ENCODE measurements at places on chromosomes 1 and 21. TPM values are rescaled to one million over a fixed set of nuclear protein-coding genes. Genes with fewer than 3 reads are reported as not detected.

The MFAP2 gene
- 8.0 TPM for total RNA-seq

The HSD11B1 gene
- total RNA-seq, result 10.6 TPM

The KIF14 gene
- 8.5 TPM for total RNA-seq

The OLFML2B gene
- 4.9 TPM for total RNA-seq

The CFAP74 gene
- total RNA-seq, result not detected

The IL22RA1 gene
- total RNA-seq, result under 0.01 TPM

The SPRR2F gene
- not detected for total RNA-seq

The RAD54L gene
- 11.1 TPM for total RNA-seq

The PKP1 gene
- total RNA-seq, result 0.55 TPM

The TM2D1 gene
- total RNA-seq, result 52.7 TPM

The OPRD1 gene
- total RNA-seq, result not detected

The GIPC2 gene
- total RNA-seq, result 0.11 TPM
